NCI-H2081 (cell line): ENCODE measurements at places on chromosomes 1 and 21.

DNA sequence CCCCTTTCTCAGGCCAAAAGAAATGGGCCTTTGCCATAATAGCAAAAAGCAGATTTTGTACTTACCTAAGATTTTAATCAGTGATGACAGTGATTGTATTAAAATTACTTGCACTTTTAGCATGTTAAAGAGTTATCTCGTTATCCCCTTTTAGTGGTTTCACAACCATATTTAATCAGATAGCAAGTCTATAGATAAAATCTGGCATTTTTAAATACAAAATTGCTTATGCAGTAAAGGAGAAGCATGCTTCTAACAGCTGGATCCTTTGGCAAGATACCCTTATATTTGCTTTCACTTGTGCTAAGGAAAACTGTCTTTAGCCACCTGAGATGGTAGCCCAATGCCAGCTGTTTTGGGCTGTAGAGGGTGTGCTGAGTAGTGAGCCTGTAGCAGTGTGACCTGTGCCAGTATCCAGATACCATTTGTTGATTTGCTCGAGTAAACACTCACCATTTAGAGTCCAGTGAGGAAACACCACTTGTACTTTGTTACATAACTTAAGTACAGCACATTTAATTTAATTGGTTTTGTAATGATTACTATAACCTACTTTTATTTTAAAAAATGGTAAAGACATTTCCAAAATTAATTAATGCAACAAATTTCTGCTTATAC is 314.4 kb upstream of the ZP4 start:
- DNase-seq = no peak

DNA sequence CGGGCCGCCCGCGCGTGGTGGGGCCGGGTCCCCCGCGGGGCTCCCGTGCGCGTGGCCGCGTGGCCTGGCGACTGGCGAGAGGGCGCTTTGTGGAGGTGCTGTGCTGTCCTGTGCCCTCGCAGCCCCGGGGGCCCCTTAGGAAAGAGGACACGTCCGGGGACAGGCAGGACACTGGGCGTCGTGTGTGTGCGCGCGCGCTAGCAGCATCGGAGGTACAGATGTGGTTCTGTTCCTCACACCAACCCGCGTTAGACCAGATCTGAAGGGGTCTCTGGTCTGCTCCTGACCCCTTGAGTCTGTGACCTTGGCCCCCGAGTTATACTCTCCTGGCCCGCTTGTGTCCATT is 489 bp downstream of the ACTN2 start:
- no peak for DNase-seq

- no peak for DNase-seq
Observed at GRCh38 chr1:76289692-76290091, 215.1 kb downstream of the ST6GALNAC3 start.

GRCh38 chr1:175887521-175887920 is 144.1 kb upstream of the TNR start:
- DNase-seq = no peak

DNA sequence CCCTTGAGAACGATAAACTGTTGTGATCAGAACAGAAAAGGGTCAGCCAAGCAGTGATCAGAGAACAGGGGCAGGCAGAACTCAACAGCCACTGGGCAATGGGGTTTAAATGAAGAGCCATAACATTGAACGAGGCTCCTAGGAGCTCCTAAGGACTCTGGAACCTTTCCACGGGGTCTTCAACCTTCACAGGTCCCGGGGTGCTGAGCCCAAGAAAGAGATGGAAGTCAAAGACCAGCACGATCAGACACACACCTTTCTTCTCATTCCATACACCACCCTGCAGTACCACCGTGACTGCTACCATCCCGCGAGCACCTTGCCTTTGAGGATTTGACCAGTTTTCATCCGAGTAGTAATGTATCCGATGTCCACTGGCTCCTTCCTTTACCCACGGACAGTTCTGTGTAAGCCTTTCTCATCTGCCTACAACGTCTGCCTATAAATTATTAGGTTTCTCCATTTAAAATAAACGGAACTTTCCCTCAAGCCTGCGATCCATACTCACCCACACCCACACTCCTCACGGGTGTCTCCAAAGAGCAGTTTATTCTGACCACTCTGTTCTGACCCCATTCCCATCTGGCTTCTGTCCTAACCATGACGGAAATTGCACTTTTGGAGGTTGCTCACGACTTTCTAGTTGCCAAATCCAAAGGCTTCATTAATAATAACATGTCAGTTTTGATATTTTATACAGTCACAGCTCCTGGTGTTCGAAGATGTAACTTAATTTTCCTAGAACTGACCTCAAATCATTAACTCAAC is 16.8 kb upstream of the HHAT start:
- DNase-seq = no peak

- DNase-seq = no peak
Observed at GRCh38 chr1:62513013-62513412, 76.2 kb downstream of the USP1 start.

DNA sequence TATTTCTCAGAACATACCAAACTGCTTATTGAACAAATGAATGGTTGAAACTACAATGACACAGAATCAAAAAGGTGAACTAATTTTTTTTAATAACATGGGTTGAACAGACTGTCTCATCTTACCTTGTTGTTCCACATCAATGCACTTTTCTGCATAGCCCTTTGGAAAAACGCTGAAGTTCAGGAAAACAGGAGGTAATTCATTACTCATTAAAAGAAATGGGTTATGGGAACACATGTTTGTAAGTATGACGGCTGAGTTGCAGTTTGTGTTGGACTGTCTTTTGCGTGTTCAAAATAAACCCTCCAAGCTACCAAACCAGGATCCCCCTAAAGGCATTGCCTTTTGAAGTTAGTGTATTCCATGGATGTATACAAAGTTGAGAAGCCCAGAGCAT is 514.9 kb upstream of the PKN2 start:
- no peak for DNase-seq

DNA sequence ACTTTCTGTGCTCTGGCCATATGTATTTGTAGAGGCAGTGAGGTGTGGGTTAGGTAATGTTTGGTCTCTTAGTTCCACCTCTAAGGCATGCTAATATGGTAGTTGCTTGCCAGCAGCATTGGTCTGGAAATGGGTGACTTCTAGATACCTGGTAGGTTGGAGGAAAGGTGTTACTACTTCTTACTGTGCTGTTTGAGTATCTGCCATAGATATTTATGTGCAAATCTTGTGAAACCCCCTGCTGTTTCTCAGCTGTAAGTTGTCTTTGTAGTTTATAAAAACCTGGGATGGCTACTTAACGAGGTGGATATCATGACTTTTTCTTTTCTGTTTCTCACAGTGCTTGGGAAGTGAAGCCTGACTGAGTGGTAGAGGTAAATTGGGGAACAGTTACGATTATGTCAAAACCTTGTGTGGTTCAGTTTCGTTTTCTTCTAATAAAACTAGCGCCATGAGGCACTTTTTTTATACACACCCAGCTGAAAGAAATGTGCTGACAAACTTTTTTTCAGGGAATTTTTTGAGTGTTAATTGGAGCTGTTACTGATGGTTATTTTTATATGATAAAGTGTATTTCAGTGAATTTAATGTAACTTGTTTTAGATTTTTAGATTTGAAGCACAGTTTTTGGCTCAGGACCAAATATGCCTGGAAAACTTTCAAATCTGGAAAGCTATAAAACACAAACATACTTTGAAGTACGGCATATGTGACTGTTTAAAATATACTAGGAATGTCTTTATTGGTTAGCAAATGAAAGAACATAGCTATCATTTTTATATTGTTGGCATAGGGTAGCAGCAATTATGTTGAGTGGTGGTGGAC is 42.1 kb downstream of the CAMSAP2 start:
- no peak for DNase-seq

- peak; percentile 36 for DNase-seq
Observed at GRCh38 chr1:47527653-47528272, 89.9 kb downstream of the FOXD2 start.

DNA sequence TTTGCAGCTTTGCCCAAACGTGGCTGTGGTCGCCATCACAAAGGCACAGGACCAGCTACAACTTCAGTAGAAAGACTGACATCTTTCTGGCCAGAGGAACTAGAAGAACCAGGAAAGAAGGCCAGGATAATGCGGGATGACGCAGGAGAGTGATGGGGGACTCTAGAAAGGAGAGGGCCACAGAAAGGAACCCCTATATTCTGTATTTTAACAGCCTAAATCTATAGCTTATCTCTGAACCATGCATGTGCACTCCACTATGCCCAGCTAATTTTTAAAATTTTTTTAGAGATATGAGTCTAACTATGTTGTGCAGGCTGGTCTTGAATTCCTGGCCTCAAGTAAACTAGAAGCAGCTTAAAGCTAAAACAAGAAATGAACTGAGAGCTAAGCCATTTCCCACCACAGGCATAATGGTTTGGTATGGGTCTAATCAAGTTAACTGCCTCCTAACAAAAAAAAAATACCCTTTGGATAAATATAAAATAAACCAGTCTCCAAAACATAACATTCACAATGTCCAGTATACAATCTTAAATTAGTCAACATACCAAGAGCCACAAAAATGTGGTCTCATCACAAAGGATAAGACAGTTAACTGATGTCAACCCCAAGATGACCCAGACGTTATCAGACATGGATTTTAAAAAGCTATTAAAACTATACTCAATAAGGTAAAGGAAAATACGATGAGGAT is 18.0 kb downstream of the LTN1 start:
- DNase-seq = no peak

- DNase-seq = no peak
Observed at GRCh38 chr1:205916541-205916940, 26.7 kb downstream of the SLC26A9 start.

DNA sequence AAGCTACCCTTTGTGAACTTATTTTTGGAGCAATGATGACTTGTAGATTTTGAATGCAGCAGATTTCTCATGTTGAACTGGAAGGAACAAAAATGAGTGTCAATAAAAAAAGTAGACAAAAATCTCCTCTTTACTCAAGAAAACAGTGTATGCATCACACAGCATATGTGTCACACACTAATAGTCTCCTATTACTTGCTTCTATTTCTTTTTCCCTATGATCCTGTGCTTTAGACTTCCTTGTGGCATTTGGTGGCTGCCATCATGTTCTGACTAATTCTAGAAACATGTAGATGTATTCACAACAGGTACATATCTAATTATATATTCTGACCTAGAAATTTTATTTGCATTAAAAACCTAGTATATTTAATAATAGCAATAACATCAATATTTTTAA is 14.3 kb downstream of the RC3H1 start:
- DNase-seq = no peak

DNA sequence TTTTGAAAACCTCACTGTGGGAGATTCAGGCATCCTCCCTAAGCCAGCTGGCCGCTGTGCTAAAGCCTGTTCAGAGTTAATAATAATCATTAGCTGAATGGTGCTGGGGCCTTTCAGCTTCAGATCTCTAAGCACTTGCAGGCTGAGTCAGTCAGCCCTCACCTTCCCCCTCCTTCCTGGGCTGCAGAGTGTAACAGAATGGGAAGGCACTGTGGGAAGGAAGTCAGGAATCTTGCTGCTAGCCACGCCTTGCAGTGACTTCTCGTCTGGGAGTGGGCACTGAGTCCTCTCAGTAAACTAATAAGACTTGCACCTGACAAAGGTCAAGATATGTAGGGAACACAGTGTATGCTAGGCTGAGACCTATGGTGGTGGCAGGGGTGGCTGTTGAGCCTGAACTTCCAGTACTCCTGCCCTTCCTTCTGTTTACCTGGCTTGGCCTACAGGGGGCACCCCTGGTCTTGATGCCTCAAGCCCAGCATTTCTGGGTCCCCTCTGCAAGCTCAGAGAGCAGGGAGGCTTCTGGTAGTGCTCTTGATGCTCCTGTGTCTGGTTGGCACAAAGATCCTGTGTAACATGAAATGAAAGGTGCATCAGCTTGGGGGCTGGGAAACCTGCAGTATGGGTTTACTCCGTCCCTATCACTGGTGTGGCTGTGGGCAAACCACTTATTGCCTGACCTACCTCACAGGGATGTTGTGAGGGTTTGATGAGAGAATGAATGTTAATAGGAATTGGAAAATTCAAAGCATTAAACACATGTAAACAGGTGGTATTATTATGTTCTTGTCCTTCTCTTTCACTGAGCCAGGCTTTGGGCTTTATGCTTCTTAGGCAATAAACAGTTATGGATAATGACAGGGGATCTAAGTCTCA is 6.0 kb downstream of the CYB561D1 start:
- DNase-seq = peak; percentile 10

- DNase-seq = no peak
Observed at GRCh38 chr21:26804895-26805609, 40.2 kb downstream of the ADAMTS1 start.

DNA sequence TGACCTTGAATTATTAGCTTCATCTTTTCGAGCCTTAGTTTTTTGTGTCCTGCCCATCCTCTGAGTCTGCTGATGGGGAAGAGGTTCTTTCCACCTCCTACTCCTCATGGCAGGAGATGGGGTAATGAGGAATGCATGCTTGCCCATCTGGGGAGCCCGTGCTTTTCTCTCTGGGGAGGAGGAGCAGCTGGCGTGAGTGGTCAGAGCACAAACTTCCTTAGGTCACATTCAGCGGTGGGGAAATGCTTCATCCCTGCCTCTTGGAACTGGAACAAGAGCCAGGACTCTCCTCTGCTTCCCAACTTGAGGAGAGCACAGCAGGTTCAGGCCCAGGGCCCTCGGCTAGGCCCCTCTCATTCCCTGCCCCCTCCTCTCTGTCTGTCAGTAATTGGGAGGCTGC is 155.0 kb downstream of the PCNX2 start:
- no peak for DNase-seq

- DNase-seq = no peak
Observed at GRCh38 chr21:28272272-28272992, 720.2 kb downstream of the LTN1 start.

GRCh38 chr1:241083285-241083684 is 273.7 kb downstream of the RGS7 start:
- DNase-seq = no peak
